ENCODE measurements at places on chromosomes 3 and 15.

DNA sequence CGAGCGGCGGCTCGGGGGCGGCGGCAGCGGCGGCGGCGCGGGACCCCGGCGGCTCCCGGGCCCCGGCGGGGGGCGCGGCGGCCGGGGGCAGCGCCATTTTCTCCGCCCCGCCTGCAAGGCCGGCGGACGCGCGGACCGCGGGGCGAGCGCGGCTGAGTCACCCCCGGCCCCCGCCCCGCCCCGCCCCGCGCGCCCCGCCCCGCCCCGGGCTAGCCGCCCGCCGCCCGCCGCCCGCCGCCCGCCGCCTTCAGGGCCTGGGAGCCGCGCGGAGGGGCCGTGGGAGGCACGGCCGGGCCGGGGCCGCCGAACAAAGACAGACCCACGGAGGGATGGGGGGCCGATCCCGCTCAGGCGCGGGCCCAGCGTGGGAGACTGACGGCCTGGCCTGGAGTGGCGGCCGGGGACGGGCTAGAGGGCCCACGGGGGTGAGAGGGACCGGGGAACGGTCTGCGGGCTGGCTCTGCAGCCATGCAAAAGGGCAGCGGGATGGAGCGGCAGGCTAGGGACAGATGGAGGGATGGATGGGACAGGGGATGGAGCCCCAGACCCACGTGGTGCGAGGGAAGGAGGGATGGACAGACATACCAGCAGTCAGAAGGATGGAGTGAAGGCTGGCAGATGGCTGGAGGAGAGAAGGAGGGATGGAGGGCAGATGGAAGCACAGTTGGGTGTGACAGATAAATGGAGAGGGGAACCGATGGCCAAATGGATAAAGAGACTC, at the start of gene EIF4E3:
Gene EIF4E3 (minus strand): TSS at position 132 of the 721 bp plus-strand sequence. CDS start 35 bp downstream, at position 97.
- no peak for DNase-seq

- DNase-seq, result no peak
These were observed 621 bp downstream of the ANXA2 start for GRCh38 chr15:60396958-60397771.

- DNase-seq, result no peak
These were observed 36.0 kb upstream of the LEKR1 start for GRCh38 chr3:156790156-156790555.

- DNase-seq, result no peak
These were observed 28.5 kb upstream of the TSEN2 start for GRCh38 chr3:12455740-12456139.

DNA sequence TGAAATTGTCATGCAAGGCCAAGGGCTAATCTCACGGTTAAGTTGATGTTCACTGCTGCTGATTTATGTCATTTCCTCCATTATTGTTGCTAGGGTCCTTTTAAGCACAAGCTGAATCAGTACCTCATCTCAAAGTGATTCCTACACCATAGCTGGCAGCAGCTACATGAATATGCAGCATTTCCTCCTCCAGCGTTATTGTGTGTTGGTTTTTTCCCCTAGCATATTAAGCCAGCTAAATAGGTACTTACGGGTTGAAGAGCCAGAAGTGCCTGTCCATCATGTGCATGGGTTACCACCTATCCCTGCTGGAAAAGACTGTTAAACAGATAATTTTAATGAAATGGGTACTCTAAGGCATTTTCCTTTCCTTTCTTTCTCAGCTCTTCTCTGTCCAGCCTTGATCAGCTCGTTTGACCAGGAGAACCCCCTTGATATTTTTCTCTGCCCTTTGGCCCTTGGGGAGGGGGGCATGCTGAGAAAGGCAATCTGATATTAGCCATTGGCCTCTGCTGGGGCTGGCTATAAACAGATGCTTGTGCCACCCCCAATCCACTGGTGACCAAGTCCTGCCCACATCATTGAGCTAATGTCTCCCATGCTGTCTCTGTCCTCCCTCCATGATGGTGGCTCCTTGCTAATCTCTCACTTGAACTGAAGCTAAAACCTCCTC, 115.6 kb upstream of the PLXNA1 start:
- DNase-seq, result no peak

GRCh38 chr3:192901435-192901834, 16.2 kb downstream of the MB21D2 start:
- no peak for DNase-seq

DNA sequence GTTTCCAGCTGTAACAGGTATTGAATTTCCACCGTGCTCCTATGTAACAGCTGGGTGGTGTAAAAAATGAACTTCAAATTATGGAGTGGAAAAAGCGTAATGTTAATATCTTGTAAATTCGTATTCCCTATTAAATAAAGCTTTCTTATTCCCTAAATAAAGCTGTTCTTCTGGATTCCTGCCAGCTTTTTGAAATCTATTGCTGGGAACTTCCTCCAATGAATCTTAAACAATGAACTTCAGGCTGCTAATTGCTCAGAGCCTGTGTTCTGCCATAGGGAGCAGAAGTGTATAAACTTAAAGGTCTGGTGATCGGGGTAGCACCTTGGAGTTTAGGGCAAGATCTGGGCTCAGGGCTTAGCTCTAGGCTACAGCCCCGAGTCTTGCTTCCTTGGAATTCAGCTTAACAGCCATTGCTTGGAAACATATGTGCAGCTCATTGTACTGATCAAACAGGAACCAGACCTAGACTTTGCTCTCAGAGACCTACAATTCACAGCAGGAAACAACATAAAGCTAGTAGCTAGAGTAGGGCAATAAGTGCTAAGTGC, 1.4 kb downstream of the ARL14 start:
- DNase-seq, result no peak

GRCh38 chr3:55376753-55377347, 110.3 kb downstream of the WNT5A start:
- DNase-seq, result no peak

DNA sequence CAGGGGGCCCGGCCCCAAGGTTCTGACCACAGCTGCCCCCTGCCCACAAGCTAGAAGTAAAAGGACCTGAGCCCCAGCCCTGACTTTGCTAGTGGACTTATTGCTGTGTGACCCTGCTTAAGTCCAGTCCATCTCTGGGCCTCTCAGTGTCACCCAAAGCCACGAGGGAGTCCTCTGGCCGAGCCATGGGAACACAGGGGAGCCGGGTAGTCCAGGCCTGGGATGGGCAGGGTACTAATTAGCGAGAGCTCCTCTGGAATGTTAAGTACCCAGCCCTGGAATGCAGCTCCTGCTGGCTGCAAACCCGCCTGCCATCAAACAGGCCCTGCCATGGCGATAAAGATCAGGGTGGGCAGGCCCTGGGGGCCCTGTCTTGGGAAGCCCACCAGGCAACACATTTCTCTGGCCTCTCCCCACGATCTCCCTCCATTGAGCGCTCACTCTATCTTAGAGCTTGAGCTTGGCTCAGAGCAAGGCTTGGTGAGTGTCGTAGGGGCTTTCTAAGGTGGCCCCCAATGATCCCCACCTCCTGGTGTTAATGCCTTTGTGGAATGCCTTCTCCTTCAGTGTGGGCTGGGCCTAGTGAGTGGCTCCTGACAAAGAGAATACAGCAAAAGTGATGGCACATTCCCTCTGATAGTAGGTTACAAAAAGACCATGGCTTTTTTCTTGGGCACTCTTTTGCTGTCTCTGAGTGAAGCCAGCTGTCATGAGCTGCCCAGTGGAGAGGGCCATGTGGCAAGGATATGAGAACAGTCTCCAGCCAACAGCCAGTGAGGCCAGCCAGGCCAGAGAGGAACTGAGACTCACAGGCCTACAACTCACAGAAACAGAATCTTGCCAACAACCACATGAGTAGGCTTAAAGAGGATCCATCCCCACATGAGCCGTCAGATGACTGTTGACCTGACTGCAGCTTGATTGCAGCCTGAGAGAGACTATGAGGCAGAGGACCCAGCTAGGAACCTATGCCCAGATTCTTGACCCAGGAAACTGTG, 133.1 kb downstream of the SMAD6 start:
- no peak for DNase-seq

DNA sequence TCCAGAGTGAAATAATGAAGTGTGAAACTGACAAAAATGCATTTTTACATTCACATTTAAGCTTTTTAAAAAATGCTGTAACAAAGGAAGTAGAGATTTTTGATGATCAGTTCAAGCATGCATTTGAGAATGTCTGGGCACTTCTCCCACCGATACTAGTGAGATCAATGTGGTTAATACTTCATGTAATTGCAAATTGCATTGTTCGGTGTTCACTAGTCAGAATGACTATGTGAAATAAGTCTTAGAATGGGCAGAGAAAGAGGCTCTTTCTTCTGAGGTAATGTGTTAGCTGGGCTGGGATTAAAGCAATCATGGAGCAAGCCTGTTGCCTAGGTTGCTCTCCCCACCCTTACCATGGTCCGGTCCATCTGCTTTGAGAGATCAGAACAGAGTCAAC, 587.0 kb upstream of the GRM7 start:
- no peak for DNase-seq

DNA sequence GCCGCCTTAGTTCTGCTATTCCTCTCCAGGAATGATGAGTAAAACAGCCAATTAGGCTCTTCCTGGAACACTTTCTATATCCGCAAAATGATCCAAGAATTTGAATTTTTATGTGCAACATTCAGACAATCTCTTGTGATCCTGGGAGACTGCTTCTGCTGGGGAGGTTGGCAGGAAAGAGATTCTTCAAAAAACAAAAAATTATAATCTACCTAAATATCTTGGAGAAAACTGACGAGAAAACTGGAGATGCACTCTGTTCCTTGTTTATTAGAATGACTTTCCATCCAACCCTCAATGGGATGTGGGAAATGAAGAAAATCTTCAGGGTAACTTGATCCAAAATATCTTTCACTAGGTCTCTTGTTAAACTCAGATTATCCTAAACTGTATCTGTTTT, 346.3 kb upstream of the UBE2E2 start:
- no peak for DNase-seq

DNA sequence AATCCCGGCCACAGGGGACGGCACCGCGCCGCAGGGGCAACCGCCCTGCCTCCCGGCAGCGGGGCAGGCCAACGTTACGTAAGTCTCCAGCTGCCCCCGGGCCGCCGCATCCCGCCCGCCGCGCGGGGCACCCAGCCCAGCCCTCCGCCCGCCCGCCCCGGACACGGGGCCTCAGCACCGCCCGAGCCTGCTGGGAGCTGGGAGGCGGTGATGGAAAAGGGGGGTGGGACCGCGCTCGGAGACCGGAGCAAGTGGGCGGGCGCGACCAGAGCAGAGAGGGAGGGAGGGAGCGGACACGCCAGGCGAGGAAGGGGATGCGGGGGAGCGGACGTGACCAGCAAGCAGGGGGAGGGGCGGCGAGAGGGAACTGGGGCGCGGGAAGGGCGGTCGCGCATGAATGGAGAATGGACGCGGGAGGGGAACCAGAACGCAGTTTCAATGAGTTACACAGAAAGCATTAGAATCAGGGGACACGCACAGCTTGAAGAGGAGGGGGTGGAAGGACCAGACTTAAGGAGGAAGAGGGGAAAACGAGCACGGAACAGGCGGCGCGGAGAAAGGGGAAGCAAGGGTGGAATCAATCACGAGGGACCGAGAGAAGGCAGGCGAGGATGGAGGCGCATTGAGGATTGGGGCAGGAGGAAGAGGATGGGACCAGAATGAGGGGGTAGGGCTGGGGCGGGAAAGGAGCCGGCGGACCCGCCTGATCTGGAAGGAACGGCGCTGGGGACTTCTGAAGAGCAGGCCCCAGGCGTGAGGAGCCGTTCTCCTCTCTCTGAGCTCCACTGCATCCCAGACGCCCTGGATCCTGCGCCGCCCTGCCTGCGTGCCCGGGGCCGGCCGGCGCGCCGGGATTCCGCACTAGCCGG, 559 bp downstream of the PKM start:
- DNase-seq, result peak; percentile 80

DNA sequence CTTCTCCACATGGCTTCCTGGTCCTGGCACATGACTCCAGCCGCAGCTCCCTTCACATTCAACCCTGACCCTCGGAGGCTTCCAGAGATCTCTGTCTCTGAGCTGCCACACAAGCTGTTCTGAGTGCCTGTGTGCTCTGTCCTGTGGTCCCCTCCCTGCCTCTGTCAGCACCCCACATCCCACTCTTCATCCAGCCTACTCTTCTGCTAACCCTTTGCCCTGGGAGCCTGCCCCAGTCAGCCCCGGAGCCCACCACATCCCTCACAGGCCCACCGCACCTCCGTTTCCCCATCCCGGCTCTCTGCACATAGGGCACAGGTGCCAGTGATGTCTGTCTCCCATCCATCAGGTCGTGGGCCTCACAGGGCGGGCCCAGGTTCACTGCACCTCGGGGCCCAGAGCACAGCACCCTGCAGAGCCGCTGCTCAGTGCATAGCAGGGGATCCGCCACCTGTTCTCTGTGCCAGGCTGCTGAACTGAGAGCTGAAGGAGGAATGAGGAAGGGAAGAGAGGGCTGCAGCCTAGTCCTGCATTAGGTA, 133.6 kb downstream of the UACA start:
- DNase-seq, result no peak

DNA sequence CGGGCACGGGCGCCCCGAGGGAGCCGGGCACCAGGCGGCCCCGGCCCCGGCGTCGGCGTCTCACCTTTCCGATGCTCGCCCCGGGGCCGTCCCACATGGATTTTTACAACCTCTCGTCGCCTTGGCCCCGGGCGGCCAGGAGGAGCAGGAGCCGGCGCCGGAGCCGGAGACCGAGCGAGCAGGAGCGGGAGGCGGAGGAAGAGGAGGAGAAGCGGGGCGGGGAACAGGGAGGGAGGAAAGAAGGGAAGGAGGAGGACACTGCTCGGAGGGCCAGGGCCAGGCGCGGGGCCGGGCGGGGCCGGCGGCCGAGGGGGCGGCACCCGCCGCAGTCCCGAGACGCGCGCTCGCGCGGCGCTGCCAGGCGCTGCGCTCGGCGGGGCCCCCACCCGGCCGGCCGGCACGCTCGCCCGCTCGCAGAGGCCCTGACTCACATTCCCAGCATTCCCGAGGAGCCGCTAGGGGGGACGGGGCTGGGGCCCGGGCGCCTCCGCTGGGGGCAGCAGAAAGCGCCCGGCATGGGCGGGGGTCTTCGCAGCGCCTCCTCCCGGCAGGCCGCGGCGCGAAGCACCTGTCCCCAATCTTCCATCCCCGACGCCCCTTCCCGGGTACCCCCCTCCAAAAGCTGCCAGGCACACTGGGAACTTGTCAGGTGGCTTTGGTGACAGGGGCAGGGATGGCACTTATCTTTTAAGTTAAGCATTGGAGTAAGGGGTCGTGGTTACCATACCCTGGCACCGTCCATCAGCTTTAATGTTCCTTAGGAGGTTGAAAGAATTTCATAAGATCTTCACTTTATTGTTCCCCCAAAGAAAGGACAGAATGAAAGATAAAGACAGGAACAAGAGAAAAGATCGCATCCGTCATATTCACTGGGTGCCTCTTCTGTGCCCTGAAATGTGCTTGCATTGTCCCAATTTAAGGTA, at the start of gene ERC2:
Gene ERC2 (minus strand): TSS at position 284 of the 923 bp plus-strand sequence.
- DNase-seq, result peak; percentile 15

- DNase-seq, result no peak
These were observed 725.9 kb upstream of the NR2F2 start for GRCh38 chr15:95604634-95605036.

- DNase-seq, result no peak
These were observed 7.4 kb downstream of the ZBTB47 start for GRCh38 chr3:42660898-42661297.

DNA sequence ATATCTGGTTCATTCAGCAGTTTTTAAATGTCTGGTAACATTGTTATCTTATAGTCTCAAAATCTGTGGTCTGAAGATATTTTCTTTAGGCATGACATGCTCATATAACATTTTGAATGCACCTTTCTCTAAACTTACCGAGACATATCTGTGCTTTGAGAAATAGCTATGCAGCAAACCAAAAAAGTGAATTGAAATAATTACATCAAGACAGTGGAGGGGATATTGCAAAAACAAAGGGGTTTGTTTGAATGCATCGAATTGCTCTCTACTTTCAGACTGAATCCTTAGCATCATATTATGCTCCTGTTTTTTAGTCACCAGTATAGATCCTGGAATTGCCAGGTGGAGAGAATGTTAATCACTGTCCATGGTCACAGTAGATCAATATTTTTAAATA, 5.1 kb downstream of the ARPP21 start:
- no peak for DNase-seq
